ENCODE measurements at places on chromosomes 3 and 15.

DNA sequence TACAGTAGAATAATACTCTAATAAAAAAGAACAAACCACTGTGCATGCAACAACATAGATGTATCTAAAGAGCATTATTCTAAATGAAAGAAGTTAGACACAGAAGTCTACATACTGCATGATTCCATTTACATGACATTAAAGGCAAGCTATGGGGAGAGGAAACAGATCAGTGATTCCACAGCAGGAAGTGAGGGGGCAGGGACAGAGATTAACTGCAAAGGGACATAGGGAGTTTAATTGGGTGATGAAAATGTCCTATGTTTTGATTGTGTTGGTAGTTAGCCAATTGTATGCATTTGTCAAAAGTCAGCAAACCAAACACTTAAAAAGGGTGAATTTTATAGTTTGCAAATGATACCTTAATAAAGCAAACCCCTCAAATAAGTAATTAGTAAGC, 13.8 kb downstream of the CRYGS start:
- no peak for DNase-seq

DNA sequence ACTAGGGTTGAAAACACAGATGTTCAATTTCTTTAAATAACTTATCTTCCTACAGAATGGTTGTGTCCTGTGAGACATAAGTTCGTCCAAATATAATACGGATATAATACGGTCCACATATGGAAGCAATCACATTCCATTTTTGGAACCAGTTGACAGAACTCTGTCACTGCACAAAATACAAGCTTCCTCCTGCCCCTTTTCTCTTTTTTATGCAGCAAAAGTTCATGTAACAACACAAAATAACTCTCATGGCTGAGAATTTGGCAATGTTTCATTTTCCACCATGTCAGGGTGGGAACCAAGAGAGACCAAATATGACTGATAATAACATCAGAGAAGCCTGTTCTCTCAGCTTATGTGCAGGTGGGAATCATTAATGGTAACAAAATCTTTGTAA, 158.1 kb upstream of the ZNF385D start:
- DNase-seq = no peak

DNA sequence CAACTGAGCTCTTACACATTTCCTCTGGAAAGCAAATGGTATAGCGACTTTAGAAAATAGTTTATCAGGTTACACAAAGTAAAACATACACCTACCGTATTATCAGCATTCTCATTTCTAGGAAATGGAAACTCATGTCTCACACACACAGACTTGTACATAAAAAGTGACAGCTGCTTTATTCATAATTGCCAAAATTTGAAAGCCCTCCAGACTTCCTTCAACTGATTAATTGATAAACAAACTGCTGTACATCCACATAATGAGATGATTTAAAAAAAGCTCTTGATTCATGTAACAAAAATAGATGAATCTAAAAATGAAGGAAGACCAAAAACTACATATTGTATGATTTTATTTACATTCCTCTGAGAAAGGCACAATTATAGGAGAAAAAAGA, 425.5 kb downstream of the GABRG3 start:
- DNase-seq = no peak

DNA sequence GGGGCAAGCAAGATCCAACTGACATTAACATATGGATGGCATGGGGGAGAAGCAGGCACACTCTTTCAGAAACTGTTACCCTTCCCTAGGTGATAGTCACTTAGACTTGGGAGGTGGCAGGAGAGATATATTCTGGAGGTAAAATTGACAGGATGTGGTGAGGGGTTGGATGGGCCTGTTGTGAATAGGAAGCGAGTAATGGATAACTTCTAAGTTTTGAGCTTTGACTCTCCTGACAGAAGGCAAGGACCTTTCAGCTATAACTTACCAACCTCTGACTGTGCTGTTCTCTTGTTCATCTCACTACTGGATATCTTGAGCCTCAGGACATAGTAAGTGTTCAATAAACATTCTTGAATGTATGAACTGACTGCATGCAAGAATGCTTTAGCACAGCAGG, 1.9 kb upstream of the PDIA5 start:
- no peak for DNase-seq

- no peak for DNase-seq
These were observed 655 bp upstream of the TMOD3 start for GRCh38 chr15:51828621-51829375.

DNA sequence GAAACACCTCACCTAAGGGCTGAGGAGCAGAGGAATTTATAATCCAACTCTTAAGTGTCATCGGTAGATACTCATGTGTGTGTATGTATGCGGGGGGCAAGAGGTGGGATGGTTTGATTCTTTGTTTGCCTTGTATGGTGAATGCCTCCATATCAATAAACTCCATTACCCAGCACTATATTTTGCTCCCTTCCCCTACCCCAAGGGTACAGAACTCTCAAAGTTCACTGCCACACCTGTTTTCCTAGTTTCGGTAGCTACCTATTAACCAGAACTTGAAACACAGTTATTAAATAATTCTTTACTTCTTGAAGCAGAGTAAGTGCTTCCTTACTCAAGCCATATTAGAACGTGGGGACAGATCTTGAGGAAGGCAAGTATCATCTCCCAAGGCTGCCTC, 400.8 kb upstream of the SUCLG2 start:
- no peak for DNase-seq

GRCh38 chr3:107128946-107129345, 248.3 kb upstream of the CCDC54 start:
- no peak for DNase-seq

DNA sequence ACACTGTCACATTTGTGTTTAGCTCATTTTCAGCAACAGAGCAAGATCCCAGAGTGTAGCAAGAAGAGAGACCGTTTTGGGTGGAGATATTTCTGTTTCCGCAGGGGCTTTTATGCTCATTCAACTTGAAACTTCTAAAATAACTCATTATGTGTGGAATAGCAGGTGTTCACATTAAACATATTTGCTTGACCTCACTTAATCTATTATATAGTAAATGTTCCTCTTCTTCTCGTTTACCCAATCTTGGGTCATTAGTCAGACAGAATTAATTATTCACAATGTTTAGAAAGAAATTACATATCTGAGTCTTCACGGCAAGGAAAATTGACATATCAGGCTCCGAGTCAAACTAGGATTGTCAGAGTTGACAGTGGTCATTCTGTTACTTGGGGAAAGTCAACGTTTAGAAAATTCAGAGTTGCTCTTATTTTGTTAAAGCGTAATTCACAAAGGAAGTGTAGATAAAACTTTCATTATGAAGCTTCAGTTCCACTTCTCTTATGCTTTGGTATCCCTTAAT, 222.9 kb downstream of the TPRG1 start:
- DNase-seq = no peak

Measured in stimulated activated CD8-positive, alpha-beta memory T cell treated with anti-CD3 and anti-CD28 coated beads, Interleukin-15, amount 100 ng/mL, for 1 hour (primary cell).